ENCODE measurements at places on chromosomes 13 and 19.

GRCh38 chr19:11624069-11624463, 26.8 kb downstream of the ZNF627 start:
- DNase-seq = no peak

DNA sequence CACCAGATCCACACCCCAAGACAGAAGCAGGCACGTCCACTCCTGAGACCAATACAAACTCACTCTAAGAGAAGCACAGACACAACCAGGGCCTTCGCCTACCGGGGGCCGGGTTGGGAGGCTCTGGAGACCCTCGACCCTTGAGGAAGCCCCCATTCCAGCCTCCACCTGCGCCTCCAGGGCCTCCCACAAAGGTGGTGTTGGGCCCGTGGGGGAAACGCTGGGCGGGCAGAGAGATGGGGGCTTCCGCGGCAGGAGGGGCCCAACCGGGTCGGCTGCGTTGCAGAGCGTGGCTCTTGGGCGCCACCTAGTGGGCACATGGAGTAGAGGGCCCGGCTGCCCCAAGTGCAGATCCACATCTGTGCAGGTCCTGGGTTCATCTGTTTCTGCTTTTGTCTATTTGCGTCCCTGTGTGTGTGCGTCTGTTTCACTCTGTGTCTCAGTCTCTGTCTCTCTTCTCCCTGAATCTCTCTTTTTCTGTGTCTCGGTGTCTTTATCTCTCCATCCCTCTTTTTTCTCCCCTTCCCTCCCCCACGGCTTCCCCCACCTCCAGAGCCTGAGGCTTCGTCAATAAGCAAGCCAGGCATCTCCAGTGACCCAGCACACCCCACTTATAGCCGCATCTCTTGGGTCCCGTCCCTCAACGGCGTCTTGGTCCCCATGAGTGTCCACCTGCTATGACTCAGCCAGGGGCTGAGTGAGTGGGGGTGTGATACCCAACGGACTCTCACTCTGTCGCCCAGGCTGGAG, 10.5 kb upstream of the TINCR start:
- no peak for DNase-seq

- peak; percentile 83 for DNase-seq
Measured at GRCh38 chr13:49585220-49586157, at the start of gene RCBTB1. Gene RCBTB1 (minus strand): TSS chr13:49585558. CDS start chr13:49567279, 18,279 bp downstream.

DNA sequence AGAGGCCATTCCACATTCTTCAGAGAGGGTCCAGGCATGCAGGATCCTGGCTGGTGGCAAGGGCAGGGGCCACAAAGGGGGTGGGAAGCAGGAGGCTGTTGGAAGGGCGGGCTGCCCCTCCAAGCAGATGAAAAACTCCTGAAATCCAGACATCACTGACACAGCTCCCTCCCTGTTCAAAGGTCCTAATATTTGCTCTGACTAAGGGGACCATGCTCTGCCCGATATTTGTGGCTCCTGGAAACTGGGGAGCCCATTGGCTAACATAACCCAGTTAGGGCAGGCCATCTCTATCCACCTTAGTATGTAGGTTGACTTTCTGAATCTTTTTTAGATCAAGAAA, 3.3 kb upstream of the CDX2 start:
- DNase-seq = no peak

DNA sequence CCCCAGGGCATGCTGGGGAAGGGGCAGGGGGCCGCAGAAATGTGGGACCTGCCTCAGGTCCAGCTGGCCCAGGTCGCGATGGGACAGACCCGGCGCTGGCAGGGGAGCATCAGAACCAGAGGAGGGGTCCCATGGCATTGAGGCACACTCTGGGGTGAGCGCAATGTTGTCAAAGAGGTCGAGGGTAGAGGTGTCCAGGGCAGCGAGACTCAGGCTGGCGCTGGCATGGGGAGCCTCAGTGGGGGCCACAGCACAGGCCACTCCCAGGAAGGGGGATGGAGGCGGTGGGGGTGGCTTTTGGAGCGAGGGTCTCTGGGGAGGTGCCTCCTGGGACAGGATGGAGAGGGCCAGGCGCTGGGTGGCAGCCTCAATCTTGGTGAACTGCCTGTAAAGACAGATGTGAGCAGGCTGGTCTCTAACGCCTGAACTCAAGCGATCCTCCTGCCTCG, 944 bp downstream of the C19orf85 start:
- no peak for DNase-seq

GRCh38 chr13:98706446-98707110, 45.9 kb downstream of the SLC15A1 start:
- no peak for DNase-seq

DNA sequence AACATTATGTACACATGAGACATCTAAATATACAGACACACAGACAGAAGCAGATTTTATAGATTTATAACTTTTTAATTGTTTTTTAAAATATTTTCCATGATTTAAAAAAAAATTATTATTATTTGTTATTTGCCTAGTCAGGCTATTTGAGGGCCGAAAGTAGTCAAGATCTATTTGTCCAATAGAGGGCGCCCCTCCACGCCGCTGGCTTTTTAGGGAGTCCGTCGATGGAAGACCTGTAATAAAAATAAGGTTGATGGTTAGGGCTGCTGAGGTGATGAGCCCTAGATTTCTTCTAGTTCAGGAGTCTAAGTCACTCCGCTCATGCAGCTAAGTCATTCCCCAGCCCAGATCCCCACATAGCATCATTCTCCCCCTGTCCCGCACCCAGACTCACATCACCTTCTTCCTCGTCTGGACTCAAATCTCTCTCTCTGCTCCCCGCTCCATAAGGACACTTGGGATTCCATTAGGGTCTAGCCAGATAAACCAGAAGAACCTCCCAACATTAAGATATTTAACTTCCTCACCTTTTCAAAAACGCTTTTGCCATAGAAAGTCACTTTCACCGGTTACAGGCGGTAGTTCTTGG, 33.9 kb upstream of the CEACAM21 start:
- DNase-seq = no peak

GRCh38 chr13:59024434-59024833, 1139.3 kb downstream of the DIAPH3 start:
- DNase-seq = no peak

- DNase-seq = no peak
Measured at GRCh38 chr13:24328145-24328544, 18.8 kb downstream of the C1QTNF9 start.

DNA sequence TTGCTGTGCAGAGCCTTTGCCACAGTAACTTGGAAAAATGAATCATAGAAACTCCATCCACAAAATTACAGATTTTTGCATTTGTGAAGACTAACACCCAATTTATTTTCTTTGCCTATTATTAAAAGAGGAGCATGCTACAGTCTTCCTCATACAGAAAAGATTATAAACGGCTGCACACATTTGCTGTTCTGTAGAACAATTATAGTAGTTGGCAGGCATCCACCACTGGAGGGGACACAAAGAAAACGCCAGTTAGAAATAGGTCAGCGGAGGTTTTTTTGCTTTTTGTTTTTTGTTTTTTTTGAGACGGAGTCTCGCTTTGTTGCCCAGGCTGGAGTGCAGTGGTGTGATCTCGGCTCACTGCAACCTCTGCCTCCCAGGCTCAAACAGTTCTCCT, 51.6 kb downstream of the SACS start:
- DNase-seq = no peak

GRCh38 chr13:37934339-37935191, 65.0 kb upstream of the TRPC4 start:
- DNase-seq = no peak

DNA sequence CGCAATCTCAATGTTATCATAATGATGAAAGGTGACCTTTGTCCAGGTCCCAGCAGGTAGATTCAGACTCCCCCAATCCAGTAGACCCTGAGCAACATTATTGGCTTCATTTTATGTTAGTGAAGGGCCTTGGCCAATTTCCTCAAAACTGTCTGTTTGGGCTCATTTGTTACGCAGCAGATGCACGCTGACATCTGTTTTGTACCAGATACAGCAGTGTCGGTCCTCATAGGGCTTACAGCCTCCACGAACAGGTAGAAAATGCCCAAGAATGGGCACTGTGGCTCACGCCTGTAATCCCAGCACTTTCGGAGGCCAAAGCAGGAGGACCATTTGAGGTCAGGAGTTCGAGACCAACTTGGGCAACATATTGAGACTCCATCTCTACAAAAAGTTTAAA, 13.1 kb upstream of the NMRK2 start:
- no peak for DNase-seq
